ENCODE measurements at places on chromosomes 5 and 9.

DNA sequence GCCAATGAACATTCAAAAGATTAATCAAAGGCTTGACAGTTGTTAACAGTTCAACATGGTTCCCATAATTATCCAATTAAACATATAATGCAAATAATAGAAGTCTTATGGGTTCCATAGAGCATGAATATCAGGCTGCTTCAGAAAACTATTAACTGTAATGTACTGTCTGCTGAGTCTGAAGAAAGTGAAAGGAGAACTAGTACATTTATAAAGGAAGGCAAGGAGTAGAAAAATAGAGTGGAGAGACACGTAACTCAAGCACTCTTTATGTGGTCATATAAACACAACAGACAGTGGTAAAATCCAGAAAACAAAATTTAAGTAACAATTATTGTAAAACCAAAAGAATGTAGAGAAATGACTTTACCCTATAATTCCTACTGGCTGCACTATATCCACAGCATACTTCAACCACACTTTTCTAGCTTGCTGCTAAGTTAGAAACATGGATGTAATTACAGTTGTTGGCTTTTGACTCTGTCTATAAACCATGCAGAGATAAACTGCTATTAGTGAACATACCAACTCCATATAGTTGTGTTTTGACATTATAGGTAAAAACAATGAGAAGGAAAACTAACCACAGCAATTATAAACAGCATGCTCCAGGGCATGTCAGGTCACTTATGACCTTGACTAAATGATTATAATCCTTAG is 32.7 kb downstream of the NFIB start:
- no peak for DNase-seq

- no peak for DNase-seq
Observed at GRCh38 chr9:23683611-23684061, 142.4 kb downstream of the ELAVL2 start.

DNA sequence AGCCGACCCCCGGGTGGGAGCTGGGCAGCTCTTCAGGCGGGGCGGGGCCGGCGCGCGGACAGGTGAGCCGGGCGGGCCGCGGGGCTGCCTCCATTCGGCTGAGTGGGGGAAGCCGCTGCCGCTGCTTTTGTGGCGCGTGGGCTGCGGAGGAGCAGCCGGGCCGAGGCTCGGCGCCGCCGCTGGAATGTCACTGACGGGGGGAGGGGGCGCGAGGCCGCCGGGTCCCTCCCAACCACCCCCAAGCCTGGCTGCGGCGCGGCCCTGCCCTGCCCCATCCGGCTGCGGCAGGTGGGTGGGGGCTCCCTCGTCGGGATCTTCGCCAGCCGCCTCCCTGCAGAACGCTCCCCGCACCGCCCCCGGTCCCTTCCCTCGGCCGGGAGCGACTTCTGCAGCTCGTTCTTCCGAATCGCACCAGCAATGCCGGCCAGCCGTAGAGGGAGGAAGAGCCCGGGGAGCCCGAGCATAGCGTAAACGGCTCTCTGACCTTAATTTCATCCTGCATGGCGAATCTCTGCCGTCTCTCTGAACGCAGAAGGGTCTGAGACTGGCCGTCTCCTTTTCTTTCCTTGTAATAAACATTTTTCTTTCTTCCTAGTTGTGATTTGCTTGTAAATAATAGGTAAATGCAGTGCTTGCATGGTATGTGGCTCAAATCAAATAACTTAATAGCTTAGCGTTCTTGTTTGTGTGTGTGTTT is 505 bp downstream of the SPTAN1 start:
- DNase-seq: no peak

- DNase-seq: no peak
Observed at GRCh38 chr5:117486261-117486660, 911.6 kb upstream of the SEMA6A start.

- no peak for DNase-seq
Observed at GRCh38 chr9:132673355-132673754, 3.1 kb downstream of the GTF3C4 start.

GRCh38 chr5:126682856-126683255 is 82.1 kb downstream of the PHAX start:
- no peak for DNase-seq

DNA sequence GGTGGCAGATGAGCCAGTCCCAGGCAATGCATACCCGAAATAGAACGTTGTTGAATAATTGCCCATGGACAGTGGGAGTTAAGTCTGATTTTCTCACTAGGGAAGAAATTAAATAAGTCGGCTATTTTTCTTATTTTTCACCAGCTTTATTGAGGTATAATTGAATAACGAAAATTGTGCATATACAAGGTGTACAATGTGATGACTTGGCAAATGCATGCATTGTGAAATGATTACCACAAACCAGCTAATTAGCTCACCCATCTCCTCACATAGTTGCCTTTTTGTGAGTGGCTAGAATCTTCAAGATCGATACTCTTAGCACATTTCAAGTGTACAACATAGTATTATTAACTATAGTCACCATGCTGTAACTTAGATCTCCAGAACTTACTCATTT is 249.6 kb downstream of the ROR2 start:
- DNase-seq: no peak

GRCh38 chr5:106860398-106861044 is 810.2 kb downstream of the EFNA5 start:
- no peak for DNase-seq

GRCh38 chr5:97098922-97099321 is 43.5 kb downstream of the LIX1 start:
- no peak for DNase-seq

- no peak for DNase-seq
Observed at GRCh38 chr9:98329281-98329680, 73.8 kb upstream of the TBC1D2 start.

GRCh38 chr5:159290741-159291140 is 27.7 kb downstream of the UBLCP1 start:
- no peak for DNase-seq

- no peak for DNase-seq
Observed at GRCh38 chr9:16245756-16246440, 624.6 kb downstream of the BNC2 start.

- DNase-seq: no peak
Observed at GRCh38 chr5:15555176-15555575, 55.2 kb downstream of the FBXL7 start.

All from esophagus squamous epithelium (tissue), 5 donors.